Stimulated activated CD4-positive, alpha-beta T cell treated with anti-CD3 and anti-CD28 coated beads, Interleukin-15, amount 100 ng/mL, for 1 hour (primary cell): ENCODE measurements at places on chromosomes 11 and 22.

DNA sequence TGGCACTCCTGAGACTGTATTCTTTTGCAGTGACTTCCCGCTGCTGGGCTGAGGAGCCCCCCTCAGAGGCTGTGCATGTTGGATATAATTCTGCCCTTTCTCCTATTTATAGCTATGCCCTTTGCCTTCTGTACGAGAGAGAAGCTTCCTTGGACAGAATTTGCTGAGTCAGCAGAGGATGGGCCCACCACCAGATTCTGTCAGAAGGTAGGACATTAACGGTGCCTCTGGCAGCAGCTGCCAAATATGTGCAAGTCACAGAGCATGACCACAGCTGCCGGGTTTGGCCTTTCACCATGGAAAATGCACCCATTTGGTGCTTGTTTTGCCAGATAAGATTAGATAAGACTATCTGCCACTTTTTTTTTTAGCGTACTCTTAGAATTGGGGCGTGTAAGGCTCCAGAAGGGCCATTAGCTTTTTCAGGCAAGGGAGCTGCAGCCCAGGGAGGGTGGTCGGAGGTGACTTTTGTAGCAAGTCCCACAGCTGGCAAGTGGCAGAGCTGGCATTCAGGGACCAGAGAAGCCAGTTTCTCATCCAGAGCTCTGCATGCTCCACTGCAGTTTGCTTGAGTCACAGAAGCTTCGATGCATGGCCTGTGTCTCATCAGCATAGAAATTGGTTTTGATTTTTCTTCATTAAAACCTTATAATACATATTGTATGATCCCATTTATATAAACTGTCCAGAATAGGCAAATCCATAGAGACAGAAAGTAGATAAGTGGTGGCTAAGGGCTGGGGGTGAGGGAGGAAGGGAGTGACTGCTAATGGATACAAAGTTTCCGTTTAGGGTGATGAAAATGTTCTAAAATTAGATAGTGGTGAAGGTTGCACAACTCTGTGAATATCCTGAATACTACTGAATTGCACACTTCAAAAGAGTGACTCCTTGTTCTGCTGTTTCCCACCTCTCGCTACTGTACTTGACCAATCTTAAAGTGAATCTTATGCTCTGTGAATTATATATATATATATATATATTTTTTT lies 15.8 kb downstream of the UPB1 start:
- no peak for DNase-seq

DNA sequence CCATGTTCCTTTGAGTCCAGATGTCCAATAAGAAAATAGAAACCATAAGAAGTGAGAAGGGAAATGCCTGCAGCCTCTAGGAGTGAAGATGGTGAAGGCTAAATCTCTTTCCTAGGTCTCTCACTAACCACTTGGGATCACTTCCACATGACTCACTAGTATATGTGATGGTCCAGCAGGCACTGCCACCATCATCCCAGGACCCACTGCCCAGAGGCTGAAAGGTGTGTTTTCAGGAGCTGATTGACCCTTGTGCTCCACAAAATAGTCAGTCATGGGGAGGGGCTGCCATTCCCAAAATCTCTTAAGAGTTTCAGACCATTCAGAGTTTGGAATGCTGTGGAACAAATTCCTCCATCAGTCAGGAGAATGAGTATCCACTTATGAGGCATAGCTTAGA lies 22.9 kb downstream of the UBASH3B start:
- DNase-seq, result no peak

DNA sequence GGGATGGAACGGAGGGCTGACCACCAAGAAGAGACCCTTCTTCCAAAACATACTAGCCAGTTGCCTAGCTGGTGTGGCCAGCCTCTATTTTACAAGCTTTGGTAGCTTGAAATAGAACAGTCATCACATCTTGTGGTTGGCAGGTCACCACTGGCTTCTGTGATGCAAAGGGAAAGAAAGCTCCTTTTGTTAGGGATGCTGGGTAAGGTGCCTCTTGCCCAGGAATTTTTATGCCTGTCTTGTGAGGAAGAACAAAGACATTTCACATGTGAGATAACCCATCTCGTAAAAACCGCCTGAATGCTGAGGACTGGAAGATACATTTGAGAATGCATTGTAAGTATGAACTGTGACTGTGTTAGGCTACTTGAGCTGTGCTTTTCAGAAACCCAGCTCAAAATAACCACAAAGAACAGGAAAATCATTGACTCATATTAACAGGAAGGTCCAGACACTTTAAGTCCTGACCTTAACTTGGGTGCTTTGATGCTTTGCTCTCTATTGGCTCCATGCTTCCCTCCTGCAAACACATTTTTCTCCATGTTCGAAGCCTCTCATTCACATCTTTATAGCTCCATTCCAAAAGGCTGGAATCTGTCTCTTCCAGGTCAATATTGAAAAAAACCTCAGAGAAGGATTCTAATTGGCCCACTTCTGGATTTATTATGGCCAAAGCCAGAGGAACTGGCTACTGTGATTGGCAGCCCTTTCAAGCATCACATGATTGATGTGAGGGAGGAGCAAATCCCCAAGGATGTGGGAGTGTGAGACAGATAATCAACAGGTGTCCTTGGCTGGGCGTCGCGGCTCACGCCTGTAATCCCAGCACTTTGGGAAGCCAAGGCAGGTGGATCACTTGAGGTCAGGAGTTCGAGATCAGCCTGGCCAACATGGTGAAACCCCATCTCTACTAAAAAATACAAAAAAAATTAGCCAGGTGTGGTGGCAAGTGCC lies 53.9 kb downstream of the MICAL2 start:
- DNase-seq, result no peak

DNA sequence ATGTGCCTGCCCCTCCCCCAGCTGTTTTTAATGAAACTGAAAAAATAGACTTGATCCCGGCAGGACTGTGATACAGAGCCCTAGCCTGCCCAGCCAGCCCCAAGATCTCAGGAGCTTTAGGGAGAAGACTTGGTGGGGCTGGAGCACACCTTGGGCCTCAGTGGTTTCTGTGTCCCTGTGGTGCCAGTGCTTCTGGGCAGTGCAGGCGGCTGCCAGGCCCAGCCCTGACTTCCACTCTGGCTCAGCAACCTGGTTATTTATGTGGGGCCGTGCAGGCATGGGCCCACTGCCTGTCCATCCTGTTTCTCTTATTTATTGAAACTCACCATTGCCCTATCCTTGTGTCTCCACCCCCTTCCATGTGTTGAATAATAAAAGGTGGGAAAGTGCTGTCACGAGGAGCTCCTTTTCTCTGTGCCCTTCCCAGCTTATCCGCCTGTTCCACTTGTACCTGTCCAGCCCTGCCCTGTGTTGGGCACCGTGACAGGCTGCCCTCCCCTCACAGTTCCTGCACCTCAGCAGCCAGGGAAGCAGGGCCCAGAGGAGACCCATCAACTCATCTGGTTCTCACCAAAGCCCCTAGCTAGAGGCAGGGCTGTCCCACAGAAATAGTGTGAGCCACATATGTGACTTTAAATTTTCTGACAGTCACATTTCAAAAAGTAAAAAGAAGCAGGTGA lies 20.2 kb downstream of the RELT start:
- no peak for DNase-seq

- no peak for DNase-seq
These were observed 87.9 kb downstream of the ADAMTS15 start for GRCh38 chr11:130536106-130537040.

DNA sequence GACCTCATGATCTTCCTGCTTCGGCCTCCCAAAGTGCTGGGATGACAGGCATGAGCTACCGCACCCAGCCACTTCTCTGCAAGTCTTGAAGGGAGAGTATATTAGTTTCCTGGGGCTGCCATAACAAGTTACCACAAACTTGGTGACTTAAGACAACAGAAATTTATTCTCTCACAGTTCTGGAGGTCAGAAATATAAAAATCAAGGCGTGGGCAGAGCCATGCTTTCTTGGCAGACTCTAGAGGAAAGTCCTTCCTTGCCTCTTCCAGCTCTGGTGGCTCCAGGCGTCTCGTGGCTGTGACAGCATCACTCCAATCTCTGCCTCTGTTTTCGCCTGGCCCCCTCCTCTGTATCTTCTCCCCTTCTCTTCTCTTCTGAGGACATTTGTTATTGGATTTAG lies 110.2 kb upstream of the NAV2 start:
- no peak for DNase-seq

DNA sequence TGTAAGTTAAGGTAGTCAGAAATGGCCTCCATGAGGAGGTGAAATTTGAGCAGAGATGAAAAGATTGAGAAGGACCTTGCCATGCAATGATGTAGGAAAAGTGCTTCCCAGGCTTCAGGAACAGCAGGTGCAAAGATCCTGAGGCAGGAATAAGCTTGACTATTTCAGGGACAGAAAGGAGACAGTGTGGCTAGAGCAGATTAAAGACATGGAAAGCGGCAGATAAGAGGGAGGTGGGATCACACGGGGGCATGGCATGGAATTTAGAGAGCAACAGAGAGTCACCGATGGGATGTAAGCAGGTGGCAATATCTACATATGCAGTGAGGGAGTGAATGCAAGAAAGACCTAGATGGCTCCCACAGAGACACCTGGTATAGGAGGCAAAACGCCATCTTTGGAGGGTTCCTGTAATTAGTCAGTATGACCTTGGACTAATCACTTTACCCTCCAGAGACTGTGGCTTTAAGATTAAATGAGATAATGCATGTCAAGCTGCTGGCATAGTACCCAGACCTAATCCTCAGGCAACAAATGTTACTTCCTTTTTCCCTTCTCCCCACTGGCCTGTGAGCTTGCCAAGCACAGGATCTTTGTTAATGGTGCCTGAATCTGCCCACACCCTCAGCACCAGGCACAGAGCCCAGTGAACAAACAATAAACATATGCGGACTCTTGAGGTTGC lies 24.6 kb upstream of the ACER3 start:
- DNase-seq, result no peak

GRCh38 chr11:17538054-17538453 lies 6.2 kb downstream of the USH1C start:
- DNase-seq, result no peak
